ENCODE measurements at places on chromosomes 2 and 18.
A peak's percentile ranks its signal among the peaks of the same experiment; 100 is the strongest.

- no peak for DNase-seq
These were observed 74.8 kb upstream of the BCL2L11 start for GRCh38 chr2:111045771-111046444.

GRCh38 chr2:233829193-233830110 lies 24.9 kb downstream of the HJURP start:
- DNase-seq = no peak

DNA sequence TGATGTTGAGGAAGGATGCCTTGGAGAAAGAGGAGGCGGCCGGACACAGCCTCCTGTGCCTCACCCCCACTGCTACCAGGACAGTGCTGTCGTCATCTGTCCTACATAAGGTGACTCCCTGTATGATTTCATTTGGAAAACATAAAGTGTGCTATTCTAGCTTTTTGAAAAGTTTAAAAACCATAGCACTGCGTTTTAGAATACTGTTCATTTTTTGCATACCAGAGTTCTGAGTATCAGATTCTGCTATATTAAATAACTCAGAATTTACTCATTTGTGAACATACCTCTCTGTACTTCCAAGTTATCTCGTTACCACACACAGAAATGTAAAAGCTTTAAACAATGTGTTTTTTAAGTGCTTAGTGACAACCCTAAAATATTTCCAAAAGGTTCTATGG lies 302.9 kb downstream of the LRRTM1 start:
- DNase-seq = no peak

GRCh38 chr2:12047761-12048160 lies 301.3 kb downstream of the LPIN1 start:
- no peak for DNase-seq

DNA sequence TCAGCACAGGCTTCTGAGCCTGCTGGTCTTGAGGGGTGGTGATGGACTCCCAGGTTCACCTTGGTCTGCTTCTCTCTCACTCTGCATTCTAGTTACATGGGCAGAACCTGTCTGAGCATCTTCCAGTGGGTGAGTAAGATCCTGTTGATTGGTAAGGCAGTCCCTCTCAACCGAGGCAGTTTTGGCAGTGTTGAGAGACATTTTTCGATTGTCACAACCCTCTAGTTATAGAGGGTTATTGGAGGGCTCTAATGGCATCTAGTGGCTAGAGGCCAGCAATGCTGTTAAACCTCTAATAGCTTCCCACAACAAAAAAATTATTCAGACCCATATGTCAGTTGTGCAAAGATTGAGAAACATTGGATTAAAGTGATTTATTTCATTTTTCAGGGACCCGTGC lies 9.3 kb upstream of the MGAT5 start:
- no peak for DNase-seq

GRCh38 chr2:16522031-16522831 lies 143.4 kb downstream of the CYRIA start:
- DNase-seq = no peak

DNA sequence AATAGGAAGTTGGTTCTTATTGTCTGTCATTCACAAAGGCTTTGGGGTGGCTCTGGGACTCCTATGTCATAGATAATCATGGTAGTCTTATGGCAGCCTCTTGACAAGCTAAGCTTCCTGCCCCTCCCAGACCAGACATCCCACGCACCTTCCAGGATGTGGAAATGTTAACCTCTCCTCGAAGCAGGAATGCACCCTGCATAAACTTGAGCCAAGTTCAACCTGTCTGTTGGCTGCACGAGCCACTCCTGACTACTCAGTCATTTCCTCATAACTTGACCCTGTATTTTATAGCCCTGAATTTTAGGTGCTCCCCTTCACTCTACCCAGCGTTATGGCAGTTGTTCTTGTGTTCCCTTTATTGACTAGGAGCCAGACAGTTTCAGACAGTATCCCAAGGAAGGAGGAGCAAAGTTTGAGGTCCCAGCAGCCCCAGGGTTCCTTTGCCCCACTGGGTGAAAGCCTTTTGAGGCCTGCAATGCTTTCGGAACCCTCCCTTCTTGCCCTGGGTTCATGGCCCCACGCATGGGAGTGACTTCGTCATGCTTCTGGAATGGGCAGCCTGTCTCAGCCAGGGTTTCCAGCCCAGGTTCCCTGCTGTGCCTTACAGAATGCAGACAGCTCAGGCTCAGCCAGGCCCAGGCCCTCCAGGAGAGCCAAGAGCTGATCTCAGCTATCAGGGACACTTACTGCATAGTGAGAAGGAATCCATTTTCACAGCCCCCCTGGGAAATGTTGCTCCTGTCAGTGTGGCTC lies 15.6 kb upstream of the INO80C start:
- DNase-seq = peak; percentile 68

DNA sequence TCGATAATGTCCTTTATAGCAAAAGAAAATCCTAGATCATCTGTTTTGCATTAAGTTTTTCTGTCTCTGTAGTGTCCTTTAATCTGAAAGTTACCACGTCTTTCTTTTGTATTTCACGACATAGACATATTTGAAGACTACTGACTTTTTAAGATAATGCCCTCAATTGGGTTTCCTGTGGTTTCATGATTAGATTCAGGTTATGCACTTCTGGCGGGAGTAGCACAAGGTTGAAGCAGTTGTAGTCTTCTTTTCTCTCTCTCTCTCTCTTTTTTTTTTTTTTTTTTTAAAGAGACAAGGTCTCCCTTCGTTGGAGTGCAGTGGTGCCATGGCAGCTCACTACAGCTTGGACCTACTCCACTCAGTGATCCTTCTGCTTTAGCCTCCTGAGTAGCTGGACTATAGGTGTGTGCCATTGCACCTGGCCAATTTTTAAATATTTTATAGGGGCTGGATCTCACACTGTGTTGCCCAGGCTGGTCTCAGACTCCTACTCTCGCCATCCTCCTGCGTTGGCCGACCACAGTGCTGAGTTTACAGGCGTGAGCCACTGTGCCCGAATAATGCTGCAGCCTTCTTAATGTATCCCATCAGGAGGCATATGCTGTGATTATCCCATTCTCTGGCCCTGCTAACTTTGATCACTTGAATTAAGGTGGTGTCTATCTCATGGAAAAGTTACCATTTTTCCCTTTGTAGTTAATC lies 3.9 kb downstream of the INPP4A start:
- DNase-seq = no peak

DNA sequence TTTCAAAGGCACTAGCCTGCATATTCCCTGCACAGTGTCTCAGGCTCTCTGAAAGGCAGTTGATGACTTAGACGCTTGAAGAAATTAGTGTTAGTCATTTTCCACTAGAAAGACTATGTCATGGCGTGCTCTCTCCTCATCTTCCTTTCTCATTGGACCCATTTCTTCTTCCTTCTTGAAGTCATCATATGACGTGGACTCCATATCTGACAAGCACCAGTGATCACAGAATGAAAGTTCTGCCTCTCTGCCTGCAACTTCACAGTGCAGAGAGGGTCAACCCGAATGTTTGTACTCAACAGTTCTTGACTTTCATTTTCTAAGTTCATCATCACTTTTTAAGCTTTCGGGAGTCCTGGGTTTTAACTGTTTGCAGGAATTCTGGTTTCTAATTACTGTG lies 63.7 kb upstream of the CYRIA start:
- DNase-seq = no peak

GRCh38 chr18:4283746-4284291 lies 171.3 kb downstream of the DLGAP1 start:
- DNase-seq = no peak
